ENCODE measurements at places on chromosomes 16 and 17.

GRCh38 chr16:84484579-84485254, 19.7 kb downstream of the MEAK7 start:
- DNase-seq: no peak

DNA sequence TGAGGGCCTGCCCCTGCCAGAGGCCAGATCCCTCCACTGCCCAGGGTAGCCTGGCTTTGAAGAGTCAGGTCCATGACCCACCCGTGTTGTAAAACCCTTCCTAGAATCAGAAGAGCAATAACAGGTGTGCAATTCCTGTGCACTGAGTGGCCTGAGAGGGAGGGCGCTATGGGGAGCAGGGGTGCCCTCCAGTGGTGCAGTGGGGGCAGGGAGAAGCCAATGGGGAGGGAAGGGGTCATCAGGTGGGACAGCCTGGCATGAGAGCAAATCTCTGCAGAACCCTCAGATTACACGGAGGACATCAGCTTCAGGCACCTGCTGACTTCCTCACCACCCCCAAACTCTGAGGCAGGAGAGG, 72.9 kb upstream of the ZNF469 start:
- no peak for DNase-seq

DNA sequence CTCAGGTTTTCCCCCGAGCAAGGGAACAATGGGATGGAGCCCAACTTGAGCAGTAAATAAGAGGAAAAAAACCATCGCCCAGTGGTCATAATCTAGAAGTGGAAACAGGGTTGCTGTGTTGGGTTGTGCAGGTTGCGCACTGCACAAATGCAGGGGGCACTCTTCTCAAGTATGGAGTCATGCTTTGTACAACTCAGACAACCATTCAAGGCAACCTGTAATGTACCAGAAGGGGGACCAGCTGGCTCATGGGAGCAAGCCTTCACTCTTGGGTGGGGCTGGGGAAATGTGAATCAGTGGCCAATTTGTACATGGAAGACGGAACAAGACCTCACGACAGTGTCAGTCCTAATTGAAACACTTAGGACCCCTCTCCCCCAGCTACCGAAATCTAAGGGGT, 23.9 kb upstream of the LITAF start:
- DNase-seq: no peak

GRCh38 chr17:38705523-38705802, 390 bp downstream of the MLLT6 start:
- no peak for DNase-seq

- no peak for DNase-seq
These were observed 26.3 kb downstream of the SMURF2 start for GRCh38 chr17:64635647-64636305.

- no peak for DNase-seq
These were observed 389.7 kb downstream of the SOX9 start for GRCh38 chr17:72510351-72511016.

DNA sequence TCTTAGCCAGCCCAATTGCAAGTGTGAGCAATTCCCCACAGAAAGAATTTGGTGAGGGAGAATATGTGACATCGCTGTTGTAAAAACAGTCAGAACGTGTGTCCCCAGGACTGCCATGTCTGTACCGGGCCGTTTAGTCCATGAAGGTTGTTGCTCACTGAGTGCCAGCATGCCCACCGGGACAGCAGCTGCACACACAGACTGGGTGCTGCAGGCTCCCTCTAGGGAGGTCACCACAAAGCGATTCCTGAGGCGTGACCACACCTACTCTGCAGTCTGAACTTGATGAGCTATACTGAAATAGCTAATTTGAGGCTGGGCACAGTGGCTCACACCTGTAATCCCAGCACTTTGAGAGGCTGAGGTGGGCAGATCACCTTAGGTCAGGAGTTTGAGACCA, 44.1 kb upstream of the ADORA2B start:
- no peak for DNase-seq
